ENCODE measurements at places on chromosomes 7 and 10.
A peak's percentile ranks its signal among the peaks of the same experiment; 100 is the strongest.

GRCh38 chr10:58278274-58278961 lies 9.5 kb downstream of the CISD1 start:
- DNase-seq = no peak

GRCh38 chr7:40019558-40019957 lies 69.5 kb downstream of the CDK13 start:
- no peak for DNase-seq

DNA sequence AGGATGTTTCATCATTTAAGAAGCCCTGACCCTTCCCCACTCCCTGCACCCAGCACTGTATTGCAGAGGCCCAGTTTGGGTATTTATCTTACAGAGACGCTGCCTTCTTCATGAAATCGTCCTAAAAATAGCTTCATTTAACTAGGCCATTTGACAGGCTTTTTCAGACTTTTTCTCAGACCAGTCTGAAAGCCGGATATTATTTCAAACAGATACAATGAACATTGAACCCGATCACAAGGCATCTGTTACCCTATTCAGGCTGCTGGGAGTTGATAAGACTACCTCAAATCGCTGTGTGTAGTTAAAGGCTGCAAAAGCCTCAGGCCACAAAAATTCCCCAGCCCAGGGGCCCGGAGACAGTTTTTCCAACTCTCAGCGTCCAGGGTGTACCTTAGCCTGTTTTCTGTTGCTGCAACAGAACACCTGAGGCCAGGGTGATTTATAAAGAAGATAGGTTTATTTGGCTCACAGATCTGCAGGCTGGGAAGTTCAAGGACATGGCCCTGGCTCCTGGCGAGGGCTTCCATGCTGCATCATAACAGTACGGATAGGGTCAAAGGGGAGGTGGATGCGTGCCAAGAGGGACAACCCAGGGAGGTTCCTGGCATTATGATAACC lies 130.7 kb upstream of the SH2B2 start:
- no peak for DNase-seq

- no peak for DNase-seq
Observed at GRCh38 chr10:98080494-98080893, 50.1 kb upstream of the CRTAC1 start.

DNA sequence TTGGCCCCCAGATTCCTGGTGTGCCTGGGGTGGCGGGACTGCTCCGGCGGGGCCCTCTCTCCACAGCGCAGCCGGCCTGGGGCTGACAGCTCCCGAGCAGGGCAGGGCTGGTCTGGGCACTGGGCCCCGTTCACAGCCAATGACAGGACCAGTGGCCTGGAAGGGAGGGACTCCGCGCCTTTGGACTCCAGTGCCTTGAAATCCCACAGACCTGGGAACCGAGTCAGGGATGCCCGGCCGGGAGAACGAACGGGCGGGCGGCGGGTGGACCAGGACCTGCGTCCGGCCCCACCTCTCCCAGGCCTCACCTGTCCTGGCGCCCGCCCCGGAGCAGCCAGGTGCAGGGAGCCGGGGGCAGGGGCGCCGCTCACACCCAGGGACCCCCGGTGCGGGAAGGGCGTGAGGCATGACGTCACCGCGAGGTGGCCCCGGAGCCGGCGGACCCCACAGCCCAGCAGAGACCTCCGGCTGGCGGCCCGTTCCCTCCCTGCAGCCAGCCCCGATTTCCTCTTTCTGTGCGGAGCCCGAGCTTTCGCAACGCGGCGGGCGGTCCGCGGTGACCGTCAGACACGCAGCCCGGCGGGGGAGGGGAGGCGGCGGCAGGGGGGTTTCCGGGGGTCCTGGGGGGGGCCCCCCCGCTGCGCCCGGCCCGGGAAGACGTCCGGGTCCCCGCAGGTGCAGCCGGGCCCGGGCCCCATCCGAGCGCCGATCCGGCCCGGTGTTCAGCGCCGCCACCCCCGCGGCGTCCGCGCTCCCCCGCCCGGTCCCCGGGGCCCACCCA lies 743 bp downstream of the ADAP1 start:
- peak; percentile 33 for DNase-seq

- DNase-seq = no peak
Observed at GRCh38 chr7:24733414-24734060, 23.7 kb downstream of the GSDME start.

GRCh38 chr10:53579773-53580172 lies 807.2 kb upstream of the MBL2 start:
- DNase-seq = no peak

GRCh38 chr7:122887198-122887597 lies 938 bp upstream of the CADPS2 start:
- DNase-seq = no peak

- DNase-seq = no peak
Observed at GRCh38 chr7:105808209-105808608, 68.2 kb downstream of the ATXN7L1 start.

DNA sequence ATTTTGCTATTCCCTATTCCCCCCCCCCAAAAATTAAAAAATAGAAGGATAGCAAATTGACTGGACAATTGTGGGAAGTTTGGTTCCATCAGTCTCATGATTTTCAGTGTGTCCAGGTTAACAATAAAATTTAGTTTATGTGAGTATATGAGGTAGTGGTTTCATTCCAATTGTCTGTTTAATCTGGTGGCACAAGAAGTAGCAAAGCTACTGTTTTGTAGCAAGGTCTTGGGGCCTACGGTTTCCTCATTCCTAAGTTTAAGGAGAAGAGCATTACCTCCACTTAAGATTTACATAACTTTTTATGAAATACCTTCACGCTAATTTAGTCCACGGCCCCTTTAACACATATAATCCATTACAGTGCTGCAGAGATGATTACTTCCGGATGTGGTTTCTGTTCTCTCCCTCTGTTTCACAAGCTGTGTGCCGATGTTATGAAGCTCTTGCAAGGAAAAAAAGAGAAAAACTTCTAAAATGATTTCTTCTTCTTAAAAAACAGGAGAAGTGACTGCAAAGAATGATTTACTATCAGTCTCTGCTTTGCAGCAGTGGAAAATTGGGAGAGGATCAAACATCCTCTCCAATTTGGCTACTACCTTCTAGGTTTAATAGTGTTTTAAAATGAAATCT lies 32.7 kb upstream of the NPVF start:
- no peak for DNase-seq

- no peak for DNase-seq
Observed at GRCh38 chr7:13327669-13328068, 640.2 kb downstream of the ARL4A start.

GRCh38 chr7:130471974-130472373 lies 19.9 kb upstream of the MEST start:
- no peak for DNase-seq

DNA sequence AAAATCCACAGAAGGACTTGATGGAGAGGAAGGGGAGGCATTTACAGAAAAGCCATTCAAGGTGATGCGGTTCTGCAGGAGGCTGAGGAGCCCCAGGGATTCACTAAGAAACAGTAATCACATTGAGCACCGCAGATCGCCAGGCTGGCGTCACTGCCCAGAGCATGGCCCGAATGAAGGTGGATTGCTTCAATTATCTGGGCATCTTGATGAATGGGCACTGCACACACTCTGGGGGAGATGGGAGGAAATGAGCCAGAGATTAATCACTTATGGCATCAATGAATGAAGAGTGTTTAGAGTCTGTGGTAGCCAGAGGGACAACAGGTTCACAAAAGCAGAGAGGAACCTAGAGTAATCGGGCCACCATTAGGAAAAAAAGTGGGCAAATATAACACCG lies 292.1 kb downstream of the ZEB1 start:
- DNase-seq = no peak

- DNase-seq = no peak
Observed at GRCh38 chr10:77263700-77264099, 373.9 kb downstream of the KCNMA1 start.

DNA sequence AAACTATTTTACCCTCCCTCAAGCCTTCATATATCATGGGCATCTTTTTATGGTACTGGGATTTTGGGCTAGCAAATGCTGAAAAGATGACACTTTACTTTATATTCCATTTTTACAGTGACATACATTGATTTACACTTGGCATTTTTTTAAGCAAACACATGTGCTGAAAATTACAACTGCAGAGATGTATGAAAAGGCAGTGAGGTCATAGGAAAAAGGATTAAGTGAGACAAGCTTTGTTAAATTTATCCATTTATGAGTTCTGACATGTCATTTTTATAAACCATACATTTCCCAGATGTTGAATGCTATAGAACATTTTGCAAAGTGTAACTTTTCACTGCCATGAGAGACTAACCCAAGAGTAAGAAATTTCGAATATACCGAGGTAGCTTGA lies 68.8 kb upstream of the RSU1 start:
- no peak for DNase-seq

GRCh38 chr7:75819711-75820110 lies 6.1 kb upstream of the CCL24 start:
- no peak for DNase-seq

DNA sequence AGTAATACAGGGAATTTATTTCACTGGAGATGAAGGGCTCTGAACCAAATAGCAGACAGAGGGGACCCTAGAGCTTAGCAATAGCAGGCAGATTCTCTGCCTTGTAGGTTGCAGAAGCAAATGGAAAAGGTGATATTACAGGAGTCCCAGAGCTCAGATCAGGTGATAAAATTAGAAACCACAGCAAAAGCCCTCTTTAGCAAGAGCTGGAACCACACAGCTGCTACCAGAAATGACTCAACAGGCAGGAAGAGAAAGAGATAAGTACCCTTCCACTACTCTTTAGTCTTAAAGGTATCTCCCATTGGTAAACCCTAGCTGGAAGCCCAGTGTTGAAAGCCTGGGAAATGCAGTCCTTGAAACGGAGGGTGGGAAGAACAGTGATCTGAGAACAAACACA lies 535.6 kb upstream of the GHITM start:
- no peak for DNase-seq
